Activated naive CD8-positive, alpha-beta T cell treated with anti-CD3 and anti-CD28 coated beads, Interleukin-2, amount 50 U/mL, for 16 hours (primary cell): ENCODE measurements at places on chromosomes 6 and 20.

DNA sequence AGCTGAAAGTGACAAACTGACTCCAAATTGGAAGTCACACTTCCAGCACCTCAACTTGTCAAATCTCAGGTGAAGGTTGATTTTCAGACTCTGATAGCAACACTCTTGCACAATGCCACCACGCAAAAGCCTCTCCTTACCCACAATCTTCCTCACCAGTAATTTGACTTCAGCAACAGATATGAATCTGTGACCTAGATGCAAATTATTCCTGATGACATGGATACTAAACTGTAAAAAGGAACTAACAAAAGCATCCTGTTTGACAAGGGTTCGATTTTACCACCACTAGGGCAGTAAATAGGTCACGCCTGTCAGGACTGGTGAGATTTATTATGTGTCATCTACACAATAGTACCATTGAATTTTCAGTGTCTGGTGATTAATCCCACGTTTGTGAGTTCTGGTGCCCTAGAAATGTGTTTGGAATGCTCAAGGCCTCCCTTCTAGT, 134.4 kb upstream of the COL21A1 start:
- DNase-seq = no peak

- no peak for DNase-seq
Observed at GRCh38 chr6:34213772-34214171, 22.9 kb upstream of the HMGA1 start.

- no peak for DNase-seq
Observed at GRCh38 chr6:25369433-25370177, 90.4 kb downstream of the CARMIL1 start.

DNA sequence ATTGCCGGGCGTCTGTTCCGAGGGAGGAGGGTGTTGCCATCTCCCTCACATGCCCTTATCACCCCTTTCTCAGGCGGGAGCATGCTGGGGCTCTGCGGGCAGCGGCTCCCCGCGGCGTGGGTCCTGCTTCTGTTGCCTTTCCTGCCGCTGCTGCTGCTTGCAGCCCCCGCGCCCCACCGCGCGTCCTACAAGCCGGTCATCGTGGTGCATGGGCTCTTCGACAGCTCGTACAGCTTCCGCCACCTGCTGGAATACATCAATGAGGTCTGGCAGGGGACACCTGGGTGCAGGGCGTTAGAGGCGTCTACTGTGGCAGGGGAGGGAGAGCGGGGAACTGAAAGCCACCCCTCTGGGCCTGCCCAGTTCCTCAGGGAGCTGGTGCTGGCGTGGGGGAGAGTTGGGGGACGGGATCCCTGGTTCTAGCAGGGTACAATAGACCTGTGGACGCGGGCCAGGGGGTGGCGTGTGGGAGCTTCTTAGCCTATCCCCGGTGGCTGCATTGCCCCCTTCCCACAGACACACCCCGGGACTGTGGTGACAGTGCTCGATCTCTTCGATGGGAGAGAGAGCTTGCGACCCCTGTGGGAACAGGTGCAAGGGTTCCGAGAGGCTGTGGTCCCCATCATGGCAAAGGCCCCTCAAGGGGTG, 697 bp downstream of the PPT2 start:
- no peak for DNase-seq

DNA sequence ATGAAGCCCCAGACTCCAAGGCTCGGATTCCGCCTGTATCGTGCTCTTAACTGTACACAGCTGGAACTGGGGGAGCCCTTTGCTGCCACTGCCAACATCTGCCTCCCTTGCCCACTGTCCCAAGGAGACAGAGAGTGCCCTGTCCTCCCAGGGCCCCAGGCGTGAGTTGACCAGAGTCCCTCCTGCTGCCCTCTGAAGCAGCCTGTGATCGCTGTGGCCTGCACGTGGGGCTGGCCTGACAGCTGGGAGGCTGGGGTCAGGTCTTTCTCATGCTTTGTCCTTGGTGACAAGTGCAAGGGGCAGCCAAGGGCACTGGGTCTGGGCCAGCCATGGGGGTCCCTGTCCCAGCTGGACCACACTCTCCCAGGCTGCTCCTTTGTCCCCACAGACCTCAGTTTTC, 44.3 kb downstream of the KIAA1755 start:
- DNase-seq = no peak

DNA sequence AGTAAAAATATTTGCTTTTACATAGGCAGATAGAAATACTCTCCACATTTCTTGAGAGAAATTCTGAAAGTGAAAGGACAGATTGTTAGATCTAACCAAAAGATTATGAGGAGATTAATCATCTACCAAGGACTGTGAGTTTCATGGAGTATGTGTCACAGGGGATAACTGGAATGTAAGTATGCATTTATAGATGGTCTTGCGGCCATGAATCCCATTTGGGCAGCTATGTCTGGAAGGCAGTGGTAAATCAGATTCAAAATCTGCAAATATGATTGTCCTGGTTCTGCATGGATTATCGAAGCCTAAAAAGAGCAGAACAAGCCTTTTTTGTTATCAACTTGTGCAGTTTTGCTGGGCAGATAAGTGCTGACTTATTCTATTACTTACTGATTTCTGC, 293.8 kb downstream of the RFPL4B start:
- no peak for DNase-seq

DNA sequence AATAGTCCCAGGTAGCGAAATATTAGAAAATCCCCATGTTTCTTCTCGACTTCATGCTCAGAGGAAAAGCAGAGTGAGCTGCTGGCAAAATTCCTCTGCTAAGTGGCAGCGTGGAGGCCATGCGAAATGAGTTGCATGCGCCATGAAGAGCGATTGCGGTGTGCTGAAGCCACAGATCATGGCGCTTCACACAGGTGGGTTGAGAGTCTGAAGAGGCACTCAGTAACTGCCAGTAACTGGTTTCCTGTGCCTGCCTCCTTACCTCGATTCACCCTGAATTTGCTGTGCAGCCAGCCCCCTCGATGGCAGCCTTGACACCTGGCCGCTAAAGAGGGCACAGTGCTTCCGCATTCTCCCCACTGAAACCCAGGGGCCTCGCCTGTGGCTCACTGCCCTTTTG, 301.5 kb downstream of the NRN1 start:
- DNase-seq = no peak

DNA sequence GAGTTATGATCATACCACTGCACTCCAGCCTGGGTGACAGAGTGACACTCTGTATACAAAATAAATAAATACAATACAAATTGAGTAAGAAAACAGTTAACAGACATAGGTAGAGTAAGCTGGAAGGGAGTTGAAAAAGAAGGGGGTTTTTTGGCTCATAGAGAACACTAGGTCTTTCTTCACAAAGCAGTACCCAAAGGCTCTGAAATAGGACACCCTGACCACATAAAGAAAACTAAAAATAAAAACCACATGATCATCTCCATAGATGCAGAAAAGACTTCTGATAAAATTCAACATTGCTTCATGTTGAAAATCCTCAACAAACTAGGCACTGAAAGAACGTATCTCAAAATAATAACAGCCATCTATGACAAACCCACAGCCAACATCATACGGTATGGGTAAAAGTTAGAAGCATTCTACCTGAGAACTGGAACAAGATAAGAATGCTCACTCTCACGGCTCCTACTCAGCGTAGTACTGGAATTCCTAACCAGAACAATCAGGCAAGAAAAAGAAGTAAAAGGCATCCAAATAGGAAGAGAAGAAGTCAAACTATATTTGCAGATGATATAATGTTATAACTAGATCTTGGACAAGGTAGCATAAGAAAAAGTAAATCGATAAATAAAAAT, 48.6 kb downstream of the TOMM6 start:
- DNase-seq = no peak

DNA sequence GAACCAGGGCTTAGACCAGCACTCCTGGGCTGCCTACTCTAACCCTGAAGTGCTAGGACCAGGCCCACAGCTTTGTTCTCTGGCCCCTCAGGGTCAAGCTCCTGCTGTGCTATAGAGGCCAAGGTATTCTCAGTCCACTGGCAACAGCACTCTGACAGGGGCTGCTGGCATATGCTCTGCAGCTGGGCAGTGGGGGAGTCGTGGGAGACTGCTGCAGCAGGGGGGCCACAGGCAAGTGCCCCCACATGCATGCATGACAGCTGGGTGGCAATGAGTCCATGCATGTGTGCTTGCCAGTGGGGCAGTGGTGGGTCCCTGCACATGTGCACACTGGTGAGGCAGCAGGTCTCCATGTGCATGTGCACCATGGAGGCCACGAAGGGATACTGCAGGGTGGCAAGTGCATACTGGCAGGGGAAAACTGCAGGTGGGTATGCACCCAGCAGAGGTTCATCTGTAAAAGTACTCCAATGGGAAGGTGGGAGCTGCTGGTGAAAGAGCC, 364.9 kb upstream of the IRAK1BP1 start:
- no peak for DNase-seq

GRCh38 chr6:22357724-22358189, 60.9 kb upstream of the PRL start:
- DNase-seq = no peak

DNA sequence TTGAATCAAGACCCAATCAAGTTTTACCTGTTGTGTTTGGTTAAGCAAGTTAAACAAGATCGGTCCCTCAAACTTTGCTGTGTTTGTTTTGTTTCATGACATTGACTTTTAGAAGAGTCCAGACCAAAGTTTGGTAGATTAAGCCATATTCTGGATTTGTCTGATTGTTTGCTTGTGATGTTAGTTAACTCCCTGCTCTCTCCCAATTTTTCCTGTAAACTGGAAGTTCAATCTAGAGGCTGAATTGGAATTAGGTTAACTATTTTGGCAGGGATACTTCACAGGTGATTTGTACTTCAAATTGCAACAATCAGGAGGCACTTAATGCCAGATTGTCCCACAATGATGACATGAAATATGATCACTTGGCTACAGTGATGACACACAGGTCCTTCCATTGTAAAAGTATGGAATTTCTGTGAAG, 13.6 kb upstream of the SH3BGRL2 start:
- DNase-seq = no peak

- no peak for DNase-seq
Observed at GRCh38 chr6:145895802-145896201, 68.4 kb downstream of the SHPRH start.

GRCh38 chr20:57795342-57795697, 85.5 kb upstream of the PMEPA1 start:
- DNase-seq = no peak

- DNase-seq = no peak
Observed at GRCh38 chr6:99026135-99026534, 78.4 kb upstream of the FBXL4 start.

DNA sequence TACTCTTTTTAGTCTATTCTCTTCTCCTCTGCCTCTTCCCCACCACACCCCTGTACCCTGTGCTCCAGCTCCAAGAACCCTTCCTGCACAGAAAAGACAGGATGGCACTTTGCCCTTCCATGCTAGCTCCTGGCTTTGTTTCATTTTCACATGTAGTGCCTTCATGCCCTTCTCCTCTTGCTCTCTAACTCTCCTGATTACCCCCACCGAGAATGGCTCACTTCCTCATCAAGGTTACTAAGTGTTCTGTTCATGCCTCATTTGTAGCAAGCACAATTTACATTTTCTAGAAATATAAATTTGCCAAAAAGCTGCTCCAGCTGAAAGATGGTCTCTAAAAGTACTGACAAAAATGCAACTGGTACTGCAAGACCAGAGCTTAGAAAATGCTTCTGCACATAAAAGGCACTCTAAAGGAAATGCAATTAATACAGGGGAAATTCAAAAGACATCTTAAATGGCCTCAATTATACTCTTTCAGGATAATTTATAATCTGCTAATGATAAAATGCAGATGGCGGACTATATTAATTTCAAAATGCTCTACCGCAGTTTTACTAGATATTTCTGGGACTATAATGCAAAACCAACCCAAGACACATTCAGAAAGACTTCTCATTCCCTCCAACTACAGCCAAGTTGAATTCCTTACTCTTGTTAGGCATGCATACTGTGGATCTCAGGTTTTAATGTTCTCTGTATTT, 570.2 kb downstream of the PRKN start:
- no peak for DNase-seq

- DNase-seq = no peak
Observed at GRCh38 chr6:56549014-56549413, 93.7 kb downstream of the DST start.

DNA sequence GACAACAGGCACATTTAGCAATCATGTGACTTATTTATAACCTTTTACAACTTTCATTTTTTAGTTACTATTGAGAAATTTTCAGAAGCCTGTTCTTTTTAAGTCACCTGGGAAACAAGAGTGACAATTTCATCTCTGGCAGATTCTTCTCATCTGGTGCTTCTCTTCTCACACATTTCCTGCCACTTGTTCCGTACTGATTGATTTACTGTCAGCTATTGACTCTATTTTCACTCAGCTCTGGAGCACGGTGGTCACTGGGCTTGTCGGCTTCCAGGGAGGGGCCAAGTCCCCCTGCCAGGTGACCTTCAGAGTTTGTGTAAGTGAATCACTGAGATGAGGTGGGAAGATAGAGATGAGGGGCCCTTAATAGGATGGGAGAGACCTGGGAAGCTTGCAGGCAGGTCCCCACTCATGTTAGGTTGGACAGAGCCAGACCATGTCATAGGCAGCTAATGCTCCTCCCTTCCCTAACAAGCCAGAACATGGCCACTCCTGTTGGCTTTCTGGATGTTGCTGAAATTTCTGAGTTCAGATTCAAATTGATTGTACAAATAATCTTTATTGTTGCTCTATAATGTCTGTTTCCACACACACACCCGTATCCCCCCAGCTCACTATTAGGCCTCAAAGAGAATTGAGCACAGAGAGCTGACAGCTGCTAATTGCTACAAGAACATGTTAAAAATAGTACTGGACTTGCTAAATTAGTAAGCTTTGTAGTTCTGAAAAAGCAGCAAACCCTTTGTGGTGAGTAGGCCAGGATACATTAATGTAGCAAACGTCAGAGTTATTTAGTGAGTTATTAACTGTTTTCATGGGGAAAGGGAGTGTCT, 13.3 kb downstream of the DUSP22 start:
- DNase-seq = no peak

DNA sequence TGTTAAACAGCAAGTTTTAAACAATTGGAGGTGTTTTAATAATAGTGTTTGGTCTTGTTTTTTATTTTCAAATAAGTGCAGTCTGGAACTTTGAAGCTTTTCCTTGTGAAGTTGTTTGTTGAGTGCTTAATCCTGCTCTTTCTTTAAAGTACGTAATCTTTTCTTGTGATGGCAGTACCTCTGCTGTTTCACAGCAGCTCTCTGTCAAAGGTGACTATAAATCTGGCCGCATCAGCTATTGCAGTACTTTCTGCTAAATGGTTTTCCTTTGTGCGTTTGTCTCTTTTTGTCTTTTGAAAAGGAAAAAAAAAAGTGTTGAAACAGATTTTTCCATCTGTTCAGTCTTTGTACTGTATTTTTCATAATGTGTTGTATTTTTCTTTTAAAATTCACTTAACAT, 12.7 kb downstream of the STXBP5 start:
- DNase-seq = no peak

GRCh38 chr6:50899306-50899870, 80.7 kb downstream of the TFAP2B start:
- no peak for DNase-seq

DNA sequence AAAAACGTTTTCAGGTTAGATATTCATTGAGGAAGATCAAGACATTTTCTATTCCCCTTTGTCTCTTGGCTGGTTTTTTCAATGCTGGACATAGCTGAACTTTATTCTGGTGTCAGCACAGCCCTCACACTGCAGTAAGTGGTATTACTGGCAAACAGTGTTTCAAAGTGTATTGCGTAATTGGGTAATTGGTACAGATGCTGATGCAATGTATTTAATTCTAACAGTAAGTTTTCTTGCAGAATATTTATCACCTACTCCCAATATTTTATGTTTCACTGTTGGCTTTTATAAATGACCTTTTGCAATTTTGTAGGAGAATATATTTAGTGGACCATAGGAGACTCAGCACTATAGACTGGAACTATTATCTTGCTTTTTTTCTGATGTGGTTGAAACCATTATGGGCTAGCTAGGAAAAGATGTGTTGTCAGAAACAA, 287.6 kb upstream of the SOX4 start:
- DNase-seq = no peak

- DNase-seq = no peak
Observed at GRCh38 chr6:96899451-96899998, 1.8 kb upstream of the NDUFAF4 start.
